ENCODE measurements at places on chromosomes 11 and 22.

DNA sequence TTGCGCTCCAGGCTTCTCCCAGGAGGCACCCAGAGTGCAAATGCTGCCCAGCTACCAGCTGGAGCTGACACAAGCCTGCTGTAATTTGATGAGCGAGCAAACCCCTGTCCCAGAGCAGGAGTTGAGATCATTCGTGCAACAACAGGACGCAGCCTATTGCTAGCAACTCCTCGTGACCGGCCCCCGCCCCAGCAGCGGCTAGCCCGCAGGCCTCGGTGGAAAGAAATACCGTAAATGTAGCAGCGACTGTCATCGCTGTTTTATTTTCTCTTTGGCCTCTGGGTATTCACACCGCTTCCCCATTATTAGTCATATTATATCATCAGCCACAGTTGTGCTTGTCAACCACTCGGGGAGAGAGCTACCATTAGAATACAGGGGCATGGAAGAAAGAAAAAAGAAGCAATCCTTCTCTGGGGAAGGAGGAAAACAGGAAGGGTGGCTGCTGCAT, 59.2 kb upstream of the ATXN10 start:
- DNase-seq = peak; percentile 46

DNA sequence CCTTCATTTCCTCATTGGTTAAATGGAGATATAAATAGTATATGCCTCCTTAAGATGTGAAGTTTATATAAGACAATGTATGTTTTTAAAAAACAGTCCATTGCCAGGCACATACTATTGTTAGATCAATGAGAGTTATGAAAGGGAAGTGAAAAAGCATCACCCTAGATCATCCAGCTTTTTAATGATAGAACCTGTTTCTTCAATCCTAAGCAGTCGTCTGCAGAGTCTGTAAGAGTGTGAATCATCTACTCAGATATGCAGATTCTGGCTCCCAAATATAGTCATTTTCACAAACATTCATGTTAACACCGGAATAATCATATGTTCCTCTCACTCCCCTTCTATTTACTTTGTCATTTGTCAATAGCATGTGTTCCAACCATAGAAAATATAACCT, 65.3 kb upstream of the SLN start:
- DNase-seq = no peak

- DNase-seq = no peak
These were observed 303.1 kb upstream of the PLET1 start for GRCh38 chr11:112563808-112564207.

DNA sequence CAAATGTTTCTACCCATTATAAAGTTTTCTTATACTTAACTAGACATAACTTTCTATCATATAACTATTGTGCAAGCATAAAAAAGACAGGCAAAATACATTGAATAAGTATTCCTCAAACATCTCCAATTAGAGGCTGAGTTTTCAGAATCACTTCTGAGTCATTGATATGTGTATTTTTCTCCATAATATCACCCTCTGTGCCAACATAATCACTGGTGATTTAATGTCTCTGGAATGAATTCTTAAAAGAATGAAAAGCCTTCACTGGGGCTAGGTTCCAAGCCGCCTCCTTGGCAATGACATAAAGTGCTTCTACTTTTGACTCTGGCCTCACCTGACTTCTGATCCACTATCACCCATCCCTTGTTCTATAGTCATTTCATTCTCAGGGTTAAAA, 197.0 kb upstream of the E2F8 start:
- DNase-seq = no peak

DNA sequence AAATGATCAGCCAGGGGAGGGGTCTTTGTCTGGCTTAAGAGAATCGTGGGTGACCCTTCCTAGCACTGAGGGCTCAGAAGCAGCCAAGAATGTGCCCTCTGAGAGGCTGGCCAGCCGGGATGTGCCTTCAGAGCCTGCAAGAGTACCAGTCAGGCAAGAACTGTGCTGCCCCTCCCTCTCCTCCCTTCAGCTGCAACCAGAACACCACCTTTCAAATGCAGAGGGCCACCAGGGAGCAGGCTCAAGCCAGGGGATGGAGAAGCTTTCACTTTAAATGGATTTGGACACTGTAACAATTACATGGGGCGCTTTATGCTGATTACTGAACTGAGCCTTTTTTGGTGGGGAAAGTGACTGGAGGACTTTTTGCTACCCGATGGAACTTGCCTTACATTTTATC, 44.9 kb upstream of the TENM4 start:
- DNase-seq = no peak

GRCh38 chr11:65850217-65851082, 7.5 kb downstream of the CFL1 start:
- DNase-seq = no peak

GRCh38 chr11:27241311-27242122, 121.5 kb downstream of the CCDC34 start:
- DNase-seq = no peak

DNA sequence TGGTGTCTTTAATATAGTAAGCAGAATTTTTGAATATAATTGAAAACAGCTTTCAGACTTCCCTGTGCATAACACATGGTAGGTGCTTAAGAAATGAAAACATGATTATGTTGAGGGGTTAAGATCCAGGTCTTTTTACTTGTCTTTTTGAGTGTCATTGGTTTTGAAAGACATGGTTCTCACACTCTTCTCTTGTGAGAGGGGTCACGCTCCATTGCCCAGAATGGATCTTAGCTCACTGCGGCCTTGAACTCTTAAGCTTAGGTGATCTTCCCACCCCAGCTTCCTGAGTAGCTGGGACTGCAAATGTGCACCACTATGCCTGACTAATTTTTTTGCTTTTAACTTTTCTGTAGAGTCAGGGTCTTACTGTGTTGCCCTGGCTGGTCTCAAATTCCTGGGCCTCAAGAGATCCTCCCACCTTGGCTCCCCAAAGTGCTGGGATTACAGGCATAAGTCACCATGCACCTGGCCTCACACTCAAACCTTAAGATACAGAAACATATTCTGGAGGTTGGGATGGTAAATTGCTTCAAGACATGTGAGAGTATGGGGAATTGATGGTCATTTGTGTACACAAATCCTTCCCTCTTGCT, 1.4 kb downstream of the SPCS2 start:
- DNase-seq = no peak

GRCh38 chr11:64723117-64723906, at the start of gene NRXN2:
TSS of gene NRXN2 (minus strand) at chr11:64723197. CDS start at chr11:64713699, 9,498 bp downstream.
- peak; percentile 38 for DNase-seq

- DNase-seq = no peak
These were observed 16.1 kb downstream of the COMMD9 start for GRCh38 chr11:36273110-36273509.

DNA sequence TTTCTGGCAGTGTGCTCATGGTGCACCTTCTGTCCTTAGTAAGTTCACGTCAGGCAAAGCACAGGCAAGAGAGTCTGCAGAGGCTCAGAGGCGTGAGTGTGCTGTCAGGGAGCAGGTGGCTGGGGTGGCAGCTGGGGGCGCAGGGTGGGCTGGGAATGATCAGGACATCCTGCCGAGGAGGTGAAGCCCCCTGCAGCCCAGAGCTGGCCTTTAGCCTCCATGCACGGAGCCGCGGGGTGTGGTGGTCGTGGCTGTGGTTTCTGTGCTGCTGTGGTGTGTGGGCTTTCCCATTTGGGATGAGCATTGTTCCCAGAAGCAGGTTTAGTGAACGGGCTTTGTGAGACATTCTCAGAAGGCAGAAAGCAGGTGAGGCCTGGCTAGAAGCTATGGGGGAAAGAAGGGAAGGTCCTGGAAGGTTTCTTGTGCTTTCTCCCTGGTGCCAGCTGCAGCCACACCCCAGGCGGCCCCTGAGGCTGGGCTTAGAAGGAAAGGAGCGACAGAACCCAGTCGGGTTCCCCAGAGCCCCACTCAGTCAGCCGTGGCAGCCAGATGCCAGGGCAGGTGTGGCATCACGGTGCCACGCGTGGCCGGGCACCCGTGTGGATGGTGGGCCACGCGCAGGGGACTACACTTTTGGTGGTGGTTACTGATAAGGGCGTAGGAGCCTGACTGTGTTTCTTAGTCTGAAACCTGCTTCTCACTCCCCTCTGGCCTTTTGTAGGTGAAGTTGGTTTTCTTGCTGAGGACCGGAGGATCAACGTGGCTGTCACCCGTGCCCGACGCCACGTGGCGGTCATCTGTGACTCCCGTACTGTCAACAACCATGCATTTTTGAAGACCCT, 32.0 kb downstream of the IGHMBP2 start:
- no peak for DNase-seq

- DNase-seq = no peak
These were observed 489.4 kb upstream of the CADM1 start for GRCh38 chr11:115993590-115993989.

DNA sequence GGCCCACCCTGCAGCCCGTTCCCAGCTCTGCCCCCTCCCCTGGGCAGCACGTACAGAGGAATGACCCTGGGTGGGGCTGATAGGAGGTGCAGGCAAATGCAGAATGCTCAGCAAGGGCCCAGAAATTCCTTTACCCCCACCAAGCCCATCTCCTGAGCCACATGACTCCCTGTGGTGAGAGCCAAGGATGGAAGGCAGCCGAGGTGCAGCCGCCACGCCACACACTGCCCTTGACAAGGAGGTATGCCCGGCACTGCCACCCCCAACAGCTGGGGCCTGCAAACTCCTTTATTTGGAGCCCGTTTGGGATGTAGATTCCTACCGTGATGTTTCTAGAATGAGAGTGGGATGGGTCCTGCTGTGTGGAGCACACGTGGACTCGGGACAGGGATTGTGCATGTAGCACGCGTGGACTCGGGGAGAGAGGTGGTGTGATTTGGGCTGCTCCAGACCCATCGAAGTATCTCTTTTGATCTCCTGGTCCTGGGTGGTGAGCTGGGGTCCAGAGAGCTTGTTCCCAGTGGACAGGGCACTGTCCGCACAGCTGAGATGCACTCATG, 12.9 kb downstream of the GTSE1 start:
- no peak for DNase-seq

- DNase-seq = peak; percentile 40
These were observed 67.7 kb downstream of the SPON1 start for GRCh38 chr11:14029971-14030920.

GRCh38 chr11:34749666-34750659, 129.1 kb downstream of the EHF start:
- DNase-seq = peak; percentile 88

DNA sequence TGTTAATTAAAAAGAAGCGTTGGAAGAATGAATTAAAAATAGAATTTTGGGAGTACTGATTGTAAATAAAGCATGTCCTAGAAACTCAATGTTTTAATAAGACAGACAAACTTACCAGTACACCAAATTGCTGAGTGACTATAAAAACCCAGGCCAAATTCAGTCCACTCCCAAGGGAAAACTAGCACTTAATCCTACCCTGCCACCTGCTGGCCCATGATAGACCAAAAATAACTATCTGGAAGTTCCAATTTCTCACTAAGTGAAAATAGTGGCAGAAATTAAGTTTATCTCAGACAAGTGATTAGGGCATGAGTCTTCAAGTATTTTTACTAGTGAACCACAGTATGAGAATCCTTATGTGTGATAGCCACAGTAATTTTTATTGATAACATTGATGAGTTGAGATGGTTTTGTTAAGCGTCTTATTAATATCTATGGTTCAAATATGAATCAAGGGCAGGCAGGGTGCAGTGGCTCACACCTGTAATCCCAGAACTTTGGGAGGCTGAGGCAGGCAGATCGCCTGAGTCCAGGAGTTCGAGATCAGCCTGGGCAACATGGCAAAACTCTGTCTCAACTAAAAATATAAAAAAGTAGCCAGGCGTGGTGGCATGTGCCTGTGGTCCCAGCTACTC, 9.8 kb upstream of the DDX10 start:
- DNase-seq = no peak

- DNase-seq = no peak
These were observed 30.9 kb upstream of the NECTIN1 start for GRCh38 chr11:119759747-119760412.

DNA sequence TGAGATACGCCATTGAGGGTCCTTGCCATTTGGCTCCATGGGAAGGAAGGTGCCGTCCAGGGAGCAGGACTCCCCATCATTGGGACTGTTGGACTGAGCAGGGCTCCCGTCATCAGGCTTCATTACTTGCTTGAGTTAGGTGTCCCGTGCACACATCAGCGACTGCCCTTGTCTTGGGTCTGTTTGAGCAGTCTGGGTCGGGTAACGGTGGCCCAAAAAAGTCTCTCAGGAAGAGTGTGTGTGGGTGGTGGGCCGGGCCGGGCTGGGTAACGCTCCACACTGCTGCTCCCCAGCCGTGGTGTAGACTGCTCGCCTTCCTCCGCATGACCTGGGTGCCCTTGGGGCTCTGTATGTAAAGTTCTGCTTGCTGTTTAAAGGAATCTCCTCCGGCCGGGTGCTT, 293.5 kb downstream of the TBC1D22A start:
- DNase-seq = no peak

- DNase-seq = no peak
These were observed 74.7 kb downstream of the SC5D start for GRCh38 chr11:121367001-121367843.
